ENCODE measurements at places on chromosomes 1 and 21. TPM values are rescaled to one million over a fixed set of nuclear protein-coding genes. Genes with fewer than 3 reads are reported as not detected.

The KLF17 gene
- total RNA-seq: under 0.01 TPM

The FLAD1 gene
- 17.9 TPM for total RNA-seq

The SYPL2 gene
- total RNA-seq: not detected

The HYI gene
- total RNA-seq: 27.3 TPM

The SLC45A3 gene
- total RNA-seq: 2.0 TPM

The ARHGAP29 gene
- total RNA-seq: 12.2 TPM

The BACE2 gene
- 10.2 TPM for total RNA-seq

The AMY1C gene
- total RNA-seq: not detected

The KRTAP20-4 gene
- not detected for total RNA-seq

The CD101 gene
- 0.82 TPM for total RNA-seq

The UBQLN4 gene
- 28.5 TPM for total RNA-seq

The AMPD1 gene
- total RNA-seq: not detected

DNA sequence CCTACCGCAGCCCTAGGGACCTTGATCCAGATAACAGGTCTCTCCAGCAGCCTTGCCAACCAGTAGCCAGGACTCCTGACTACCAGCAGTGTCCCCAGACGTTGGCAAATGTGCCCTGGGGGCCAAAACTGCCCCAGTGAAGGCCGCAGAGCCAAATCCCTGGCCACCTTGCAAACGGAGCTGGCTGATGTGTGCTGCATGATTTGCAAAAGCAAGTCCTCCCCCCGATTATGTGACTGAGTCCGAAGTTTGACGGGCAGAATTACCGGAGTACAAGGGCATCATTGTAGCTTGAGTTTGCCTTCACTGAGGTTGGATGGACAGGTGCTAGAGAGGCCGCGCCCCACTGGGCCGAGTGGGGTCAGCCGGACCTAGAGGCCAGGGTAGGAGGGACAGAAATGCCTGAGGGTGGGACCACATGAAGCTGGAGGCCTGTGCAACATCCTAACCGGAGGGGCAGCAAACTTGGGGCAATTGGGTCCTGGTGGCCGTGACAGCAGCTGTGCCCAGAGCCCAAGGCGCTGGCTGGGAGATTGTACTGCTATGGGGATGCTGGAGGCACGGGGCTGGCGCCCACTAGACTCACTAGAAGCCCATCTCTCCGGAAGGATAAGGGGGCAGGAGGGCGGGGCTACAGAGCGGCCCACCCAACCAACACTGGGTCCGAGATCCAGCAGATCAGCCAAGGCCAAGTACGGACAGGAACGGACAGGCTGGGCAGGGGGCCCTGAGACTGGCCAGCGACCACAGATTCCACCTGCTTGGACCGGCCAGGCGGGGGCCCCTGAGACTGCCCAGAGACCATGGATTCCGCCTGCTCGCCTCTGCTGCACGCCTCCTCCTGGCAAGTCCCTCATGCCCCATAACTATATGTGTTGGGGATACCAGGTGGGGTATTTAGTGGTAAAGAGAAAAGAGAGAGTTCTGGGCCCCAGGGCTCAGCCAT, 2.8 kb downstream of the ARHGEF16 start:
- DNase-seq: no peak

- peak; percentile 21 for DNase-seq
Measured at GRCh38 chr1:28437924-28438699, 67.7 kb upstream of the RCC1 start.

DNA sequence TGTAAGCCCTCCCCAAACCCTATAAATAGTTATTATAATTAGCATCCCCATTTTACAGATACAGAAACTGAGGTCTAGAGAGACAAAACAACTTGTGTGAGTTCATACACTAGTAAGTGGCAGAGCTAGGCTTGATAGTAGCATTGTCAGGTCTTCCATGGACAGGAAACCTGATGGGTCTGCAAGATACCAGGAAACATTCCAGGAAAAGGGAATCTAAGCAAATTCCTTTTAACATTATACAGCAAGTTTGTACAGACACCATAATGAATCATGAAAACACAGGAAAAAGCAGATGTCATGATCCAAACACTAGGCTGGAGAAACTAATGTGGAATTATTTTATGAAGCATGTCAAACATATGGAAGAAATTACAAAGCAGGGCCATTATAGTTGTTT, 89.1 kb upstream of the KCNK2 start:
- no peak for DNase-seq

DNA sequence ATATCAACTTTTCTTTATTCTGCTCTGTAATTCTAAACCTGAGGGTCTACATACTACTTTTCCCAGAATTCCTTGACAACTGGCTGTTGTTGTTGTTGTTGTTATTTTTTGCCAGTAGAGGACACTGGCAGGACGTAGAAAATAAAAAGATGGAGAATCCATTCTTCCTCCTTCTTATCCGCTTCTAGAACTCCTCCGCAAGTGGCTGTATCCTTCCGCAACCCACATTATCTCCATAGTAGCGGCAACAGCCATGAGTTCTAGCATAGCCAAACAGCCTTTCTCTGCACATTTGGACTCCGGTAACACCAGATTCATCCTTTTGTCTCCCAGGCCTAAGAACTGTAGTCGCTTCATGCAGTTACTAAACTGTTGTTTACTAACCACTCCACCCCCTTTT, 91.1 kb upstream of the CACHD1 start:
- no peak for DNase-seq

DNA sequence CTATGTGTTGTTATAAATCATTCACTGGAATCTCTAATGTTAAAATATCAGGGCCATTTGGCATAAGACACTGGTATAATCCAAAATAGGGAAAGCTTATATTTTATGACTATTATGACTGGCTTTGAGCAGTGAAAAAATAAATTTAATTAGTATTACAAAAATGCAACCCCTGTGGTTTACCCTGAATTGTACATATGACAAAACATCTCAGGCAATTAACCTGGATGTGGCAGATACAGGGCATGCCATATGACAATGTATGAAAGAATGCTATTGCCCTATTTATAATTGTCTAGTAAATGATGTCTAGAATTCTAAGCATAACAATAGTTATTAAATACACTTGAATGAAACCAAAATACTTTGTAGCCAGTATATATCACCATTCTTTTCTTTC, 532.5 kb upstream of the ADGRL4 start:
- no peak for DNase-seq

GRCh38 chr1:32701951-32702598, 495 bp downstream of the SYNC start:
- no peak for DNase-seq

GRCh38 chr1:222777977-222778376, 36.9 kb upstream of the DISP1 start:
- DNase-seq: no peak

GRCh38 chr1:183244466-183244865, 58.4 kb downstream of the LAMC2 start:
- no peak for DNase-seq

- DNase-seq: no peak
Measured at GRCh38 chr1:209755926-209756614, at the start of gene TRAF3IP3. TRAF3IP3 (plus strand) TSS chr1:209756053; CDS start chr1:209760040, 3,987 bp downstream.

GRCh38 chr1:91501971-91502671, 1.5 kb downstream of the CDC7 start:
- DNase-seq: no peak

DNA sequence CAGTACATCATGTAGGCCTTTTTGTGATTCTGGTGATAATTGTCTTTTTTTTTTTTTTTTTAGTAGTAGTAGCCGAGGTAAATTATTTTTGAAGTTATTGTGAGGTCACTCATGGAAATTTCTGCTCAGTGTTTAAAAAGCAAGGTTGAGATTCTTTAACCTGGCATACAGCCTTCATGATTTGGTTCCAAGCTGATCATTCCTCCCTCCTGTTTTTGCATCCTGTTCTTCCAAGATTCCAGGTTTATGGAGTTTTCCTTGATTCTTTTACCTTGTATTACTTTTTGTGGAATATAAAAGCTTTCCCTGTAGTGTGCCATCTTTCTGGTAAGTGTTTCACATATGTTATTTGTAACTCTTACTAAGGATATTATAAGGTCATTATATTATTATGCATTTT, 9.1 kb downstream of the ZFYVE9 start:
- no peak for DNase-seq

GRCh38 chr1:43671626-43672330, 21.8 kb downstream of the KDM4A start:
- no peak for DNase-seq

DNA sequence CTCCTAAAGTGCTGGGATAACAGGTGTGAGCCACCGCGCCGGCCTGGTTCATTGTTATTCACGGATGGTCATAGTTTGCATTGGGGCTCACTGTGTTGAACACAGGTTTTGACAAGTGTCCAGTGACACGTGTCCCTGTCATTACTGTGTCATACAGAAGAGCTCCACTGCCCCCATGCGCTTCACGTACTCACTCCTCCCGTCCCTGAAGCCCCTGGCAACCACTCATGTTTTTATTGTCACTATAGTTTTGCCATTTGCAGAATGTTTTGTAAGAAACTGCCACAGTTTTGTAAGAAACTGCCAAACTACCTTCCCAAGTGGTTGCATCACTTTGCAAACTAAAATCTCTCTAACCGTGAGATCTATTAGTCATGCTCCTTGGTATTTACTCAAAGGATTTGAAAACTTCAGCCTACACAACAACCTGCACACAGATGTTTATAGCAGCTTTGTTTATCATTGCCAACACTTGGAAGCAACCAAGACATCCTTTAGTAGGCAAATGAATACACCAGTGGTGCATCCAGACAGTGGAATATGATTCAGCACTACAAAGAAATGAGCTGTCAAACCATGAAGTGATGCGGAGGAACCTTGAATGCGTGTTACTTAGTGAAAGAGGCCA, 163.2 kb upstream of the COL6A1 start:
- no peak for DNase-seq

GRCh38 chr1:22827666-22828483, 117.2 kb downstream of the EPHB2 start:
- DNase-seq: no peak

DNA sequence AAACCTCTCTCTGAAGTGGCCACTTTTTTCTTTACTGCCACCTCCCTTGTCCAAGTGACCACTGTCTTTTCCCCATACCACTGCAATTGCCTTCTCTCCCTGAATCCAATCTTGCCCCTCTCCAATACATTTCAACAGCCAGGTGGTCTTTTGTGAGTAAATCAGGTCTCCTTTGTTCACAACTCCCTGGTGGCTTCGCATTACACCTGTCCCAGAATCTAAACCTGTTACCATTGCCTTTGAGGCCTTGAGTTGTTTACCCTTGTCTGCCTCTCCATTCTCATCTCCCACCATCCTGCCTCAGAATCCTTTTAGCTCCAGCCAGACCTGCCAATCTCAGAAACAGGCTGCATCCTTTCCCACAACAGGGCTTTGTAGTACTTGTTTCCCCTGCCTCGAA, 21.8 kb upstream of the DYNLT5 start:
- no peak for DNase-seq

GRCh38 chr1:90826834-90827233, 109.7 kb upstream of the BARHL2 start:
- no peak for DNase-seq

DNA sequence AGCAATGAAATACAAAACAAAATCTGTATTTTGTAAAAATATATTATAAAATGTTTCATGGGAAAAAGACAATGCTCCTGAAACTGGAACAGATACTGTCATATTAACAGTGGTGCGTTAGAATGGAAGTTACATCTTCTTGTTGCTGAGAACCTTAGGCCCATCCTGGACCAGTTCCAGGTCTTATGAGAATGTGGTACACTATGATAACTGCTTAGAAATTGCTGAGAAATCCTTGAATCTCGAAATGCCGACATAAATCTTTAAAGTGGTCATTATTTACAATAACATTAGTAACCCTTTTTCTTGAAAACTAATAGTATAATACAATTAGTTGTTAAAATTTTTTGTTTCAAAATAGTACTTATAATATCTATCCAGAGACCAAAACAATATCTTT, 747.9 kb upstream of the NCAM2 start:
- no peak for DNase-seq

DNA sequence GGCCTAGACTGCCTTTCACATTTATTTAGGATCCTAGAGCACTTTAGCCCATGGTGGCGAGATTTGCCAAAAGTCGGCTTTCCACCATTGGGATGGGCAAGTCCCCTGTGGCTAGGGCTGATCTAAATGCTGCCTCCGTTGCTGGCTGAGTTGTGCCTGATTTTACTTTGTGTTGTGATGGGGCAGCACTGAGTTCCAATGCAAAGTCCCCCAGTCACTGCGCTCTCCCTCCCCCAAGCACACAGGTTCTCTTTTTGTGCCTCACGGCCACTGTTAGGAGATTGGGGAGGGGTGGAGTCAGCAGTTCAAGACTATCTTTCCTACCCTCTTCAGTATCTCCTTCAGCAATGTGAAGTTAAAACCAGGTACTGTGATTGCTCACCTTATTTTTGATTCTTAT, 66.7 kb upstream of the COX20 start:
- no peak for DNase-seq

GRCh38 chr1:22508329-22508728, 55.0 kb upstream of the EPHA8 start:
- DNase-seq: no peak

GRCh38 chr1:234776876-234777855, 167.2 kb upstream of the IRF2BP2 start:
- no peak for DNase-seq

DNA sequence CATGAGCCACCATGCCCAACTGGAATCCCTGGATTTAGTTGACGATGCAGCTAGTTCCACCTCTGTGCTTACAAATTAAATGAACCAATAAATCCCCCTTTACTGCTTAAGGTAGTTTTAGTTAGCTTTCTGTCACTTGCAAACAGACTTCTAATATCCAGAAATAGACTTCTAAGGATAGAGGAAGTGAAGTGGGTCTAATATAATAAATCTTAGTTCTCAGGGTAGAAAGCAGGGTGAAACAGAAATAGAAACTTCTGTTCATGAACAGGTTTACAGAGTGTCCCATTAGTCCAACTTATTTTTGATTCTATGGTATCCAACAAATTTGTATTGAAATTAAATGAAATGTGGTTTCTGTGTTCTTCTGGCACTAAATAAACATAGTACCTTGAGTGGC, 20.1 kb downstream of the BCAS2 start:
- no peak for DNase-seq

GRCh38 chr1:159881622-159882526, 18.1 kb downstream of the CFAP45 start:
- DNase-seq: no peak

DNA sequence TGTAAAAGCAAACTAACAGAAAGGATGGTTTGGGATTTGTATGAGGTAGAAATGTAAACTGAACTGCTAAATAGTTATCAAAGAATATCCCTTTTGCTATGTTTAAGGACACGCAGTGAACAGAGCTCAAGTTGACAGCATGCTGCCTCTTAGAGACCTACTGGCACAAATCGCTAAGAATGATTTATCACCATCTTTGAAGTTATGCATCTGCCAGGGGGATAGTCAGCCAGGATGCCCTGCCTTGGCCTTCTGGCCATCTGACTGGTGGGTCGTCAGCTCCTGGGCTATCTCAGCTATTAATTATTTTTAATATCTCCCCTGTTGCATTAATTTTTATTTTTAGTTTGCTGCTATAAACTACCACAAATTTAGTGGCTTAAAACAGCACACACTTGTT, 334.8 kb upstream of the KAZN start:
- DNase-seq: no peak
